ENCODE measurements at places on chromosomes 7 and 10. TPM values are rescaled to one million over a fixed set of nuclear protein-coding genes. Genes with fewer than 3 reads are reported as not detected.

DNA sequence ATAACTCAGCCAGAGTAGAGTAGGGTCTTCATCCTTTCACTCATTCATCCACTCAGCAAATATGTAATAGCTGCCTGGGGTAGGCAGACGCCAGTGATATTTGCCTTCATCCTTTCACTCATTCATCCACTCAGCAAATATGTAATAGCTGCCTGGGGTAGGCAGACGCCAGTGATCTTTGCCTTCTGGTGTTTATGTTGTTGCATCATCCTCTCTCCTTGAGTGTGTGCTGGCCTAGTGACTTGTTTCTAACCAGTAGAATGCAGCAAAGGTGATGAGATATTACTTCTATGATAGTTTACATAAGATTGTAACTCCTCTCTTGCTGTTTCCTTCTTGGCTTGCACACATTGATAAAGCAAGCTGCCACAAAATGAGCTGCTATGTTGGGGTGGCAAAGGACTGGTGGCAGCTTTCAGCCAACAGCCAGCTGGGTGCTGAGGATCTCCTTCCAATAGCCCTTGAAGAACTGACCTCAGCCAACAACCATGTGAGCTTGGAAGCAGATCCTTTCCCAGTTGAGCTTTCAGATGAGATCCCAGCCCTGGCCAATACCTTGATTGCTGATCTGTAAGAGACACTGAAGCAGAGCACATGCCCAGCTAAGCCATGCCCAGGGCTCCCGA lies 23.2 kb upstream of the MTPN start:
- DNase-seq = no peak

GRCh38 chr7:100132697-100133151 lies 6.0 kb downstream of the MBLAC1 start:
- DNase-seq = peak; percentile 53

DNA sequence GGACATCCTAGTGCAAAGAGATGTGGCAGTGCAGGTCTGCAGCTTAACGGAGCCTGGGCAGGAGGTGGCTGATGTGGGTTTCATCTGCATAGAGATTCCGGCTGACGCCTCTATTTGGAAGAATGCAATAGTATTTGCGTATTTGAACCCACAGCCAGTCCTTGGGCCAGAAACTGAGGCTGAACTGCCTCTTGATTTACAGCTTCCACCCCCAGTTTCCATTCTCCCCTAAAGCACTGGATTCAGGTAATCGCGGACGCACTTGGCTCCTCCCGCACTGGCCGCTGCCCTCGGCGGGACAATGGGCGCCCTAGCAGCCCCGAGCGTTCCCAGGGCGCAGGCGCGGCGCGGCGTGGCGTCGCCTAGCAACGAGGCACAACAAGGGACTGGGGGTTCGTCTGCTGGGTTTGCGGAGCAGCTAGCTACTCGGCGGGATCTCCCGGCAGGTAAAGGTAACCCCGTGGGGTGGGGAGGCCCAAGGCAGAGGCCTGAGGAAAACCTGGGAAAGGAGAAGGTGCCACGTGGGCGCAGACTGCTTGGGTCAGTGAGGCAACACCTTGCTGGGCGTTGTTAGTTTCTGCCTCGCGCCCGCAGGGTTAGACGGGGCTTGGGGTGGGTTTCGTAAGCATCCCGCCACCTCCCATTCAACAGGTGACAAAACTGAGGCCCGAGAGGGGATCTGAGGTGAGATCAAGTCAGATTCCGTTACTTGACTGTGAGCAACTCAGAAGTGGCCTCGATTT lies at the start of gene ARMC3:
ARMC3 (plus strand) TSS at position 393 of the 743 bp plus-strand sequence. CDS start 3,944 bp downstream, outside the sequence.
- DNase-seq = peak; percentile 44

DNA sequence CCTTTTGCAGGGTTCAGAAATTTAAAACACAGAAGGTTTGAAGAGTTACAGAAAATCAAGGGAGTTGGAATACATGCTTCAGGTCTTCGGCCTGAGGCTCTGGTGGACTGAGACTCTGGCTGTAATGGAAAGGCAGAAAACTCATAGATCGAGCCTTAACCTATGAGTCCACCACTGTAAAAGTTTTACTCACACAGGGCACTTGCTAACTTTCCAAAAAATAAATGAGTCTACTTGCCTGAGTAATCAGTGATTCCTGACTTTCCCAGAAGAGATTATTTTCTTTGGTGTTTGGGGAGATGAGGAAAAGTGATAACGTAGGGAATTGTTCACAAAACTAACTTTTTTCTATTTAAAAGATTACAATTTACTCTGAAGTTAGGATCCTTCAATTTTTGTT lies 108.0 kb downstream of the MBL2 start:
- DNase-seq = no peak

GRCh38 chr7:104723001-104723400 lies 291.0 kb upstream of the KMT2E start:
- no peak for DNase-seq

GRCh38 chr7:158295966-158296797 lies 291.4 kb downstream of the PTPRN2 start:
- no peak for DNase-seq

GRCh38 chr7:130365511-130366441 lies 14.5 kb upstream of the CPA1 start:
- peak; percentile 92 for DNase-seq

DNA sequence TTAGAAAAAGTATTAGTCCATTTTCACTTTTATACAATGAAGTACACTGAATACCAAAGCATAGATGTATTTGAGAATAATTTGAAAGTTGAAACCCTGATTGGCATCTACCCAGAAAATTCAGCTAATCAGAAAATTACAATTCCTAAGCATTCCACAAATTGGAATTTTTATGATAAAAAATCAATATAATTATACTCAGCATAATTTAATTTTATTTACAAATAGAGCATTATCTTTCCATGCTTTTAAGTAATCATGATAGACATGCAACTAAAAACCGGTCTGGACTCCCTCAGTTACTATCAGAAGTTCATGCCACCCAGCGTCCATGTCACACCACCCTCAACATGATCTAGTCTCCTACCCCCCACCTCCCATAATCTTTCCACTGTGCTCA lies 50.4 kb downstream of the ARL4A start:
- DNase-seq = no peak

DNA sequence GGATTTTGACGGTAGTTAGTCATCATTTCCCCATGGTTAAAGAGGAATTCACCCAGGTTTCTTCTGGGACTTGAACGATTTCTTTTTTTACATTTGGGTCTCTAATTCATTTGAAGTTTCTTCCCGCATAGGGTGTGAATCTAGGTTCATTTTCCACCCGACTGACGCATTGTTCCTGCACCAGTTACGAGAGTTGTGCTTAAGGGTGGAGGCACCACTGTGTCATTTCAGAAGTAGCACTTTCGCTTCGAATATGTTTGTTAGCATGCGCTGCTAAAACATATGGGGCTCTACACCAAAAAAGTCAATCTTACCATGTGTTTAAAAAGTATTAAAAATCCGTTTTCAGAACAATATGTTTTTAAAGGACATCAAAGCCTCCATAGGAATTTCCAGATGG lies 140.3 kb downstream of the VIPR2 start:
- DNase-seq = no peak

DNA sequence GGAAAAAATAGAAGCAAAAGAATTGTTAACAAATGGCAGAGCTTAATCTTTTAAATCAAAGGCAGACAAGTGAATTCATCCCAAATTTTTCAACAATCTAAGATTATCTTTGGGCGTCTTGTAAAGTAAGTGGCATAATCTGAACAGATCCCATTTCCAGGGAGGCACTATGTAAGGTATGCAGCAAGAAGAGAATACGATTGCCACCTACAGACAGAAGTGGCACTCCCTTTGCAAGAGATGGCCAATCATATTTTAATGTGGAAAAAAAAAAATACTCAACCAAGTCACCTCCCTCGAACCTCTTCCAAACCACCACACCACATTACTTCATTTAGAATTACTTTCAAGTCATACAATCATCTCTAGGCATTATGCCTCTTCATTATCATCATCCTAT lies 4.0 kb downstream of the GFRA1 start:
- DNase-seq = no peak

GRCh38 chr7:28179120-28180030 lies 1.2 kb downstream of the JAZF1 start:
- peak; percentile 71 for DNase-seq

GRCh38 chr10:125118011-125118611 lies 42.3 kb downstream of the CTBP2 start:
- DNase-seq = peak; percentile 70

Gene CPN1
- not detected for total RNA-seq

Gene EN2
- not detected for total RNA-seq
